ENCODE measurements at places on chromosomes 1 and 21.

DNA sequence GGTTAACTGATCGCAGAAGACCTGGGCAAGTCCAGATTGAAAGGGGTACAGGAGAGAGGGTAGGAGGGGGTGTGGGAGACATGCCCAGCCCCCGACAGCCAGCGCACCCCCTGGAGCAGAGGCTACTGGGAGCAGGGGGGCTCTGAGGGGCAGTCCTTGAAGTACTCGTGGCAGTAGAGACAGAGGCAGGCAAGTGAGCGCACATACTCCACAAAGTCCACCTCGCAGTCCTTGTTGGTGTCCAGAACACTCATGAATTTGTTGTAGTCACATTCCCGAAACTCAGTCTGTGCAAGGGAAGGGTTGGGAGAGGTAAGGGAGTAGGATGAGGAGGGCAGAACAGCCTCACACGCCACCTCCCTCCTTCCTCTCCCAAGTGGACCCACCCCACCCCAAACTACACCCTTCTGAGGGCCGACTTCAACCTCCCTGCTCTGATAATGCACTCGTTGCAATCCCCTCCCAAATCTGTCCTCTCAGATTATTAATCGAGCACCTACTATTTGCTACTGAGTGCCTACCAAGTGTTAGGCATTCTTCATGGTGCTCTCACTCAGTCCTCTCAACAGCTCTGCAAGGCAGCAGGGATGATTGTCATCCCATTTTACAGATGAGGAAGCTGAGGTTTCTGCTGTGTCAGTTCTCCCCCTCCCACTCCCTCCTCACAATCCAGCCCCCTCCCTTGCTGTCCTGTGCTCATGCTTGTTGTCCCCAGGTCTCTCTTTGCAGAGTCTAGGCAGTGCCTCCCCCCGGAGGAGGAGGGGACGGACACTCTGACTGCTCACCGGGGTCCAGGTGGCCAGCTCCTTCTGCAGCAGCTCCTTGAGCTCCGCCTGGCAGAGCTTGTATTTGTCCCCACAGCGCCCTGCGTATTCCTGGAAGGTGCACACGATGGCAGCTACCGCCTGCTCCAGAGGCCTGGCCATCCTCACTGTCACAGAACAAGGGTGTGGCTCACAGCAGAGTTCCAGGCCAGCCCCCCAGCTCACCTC, 1.2 kb downstream of the S100A3 start:
- DNase-seq, result no peak

DNA sequence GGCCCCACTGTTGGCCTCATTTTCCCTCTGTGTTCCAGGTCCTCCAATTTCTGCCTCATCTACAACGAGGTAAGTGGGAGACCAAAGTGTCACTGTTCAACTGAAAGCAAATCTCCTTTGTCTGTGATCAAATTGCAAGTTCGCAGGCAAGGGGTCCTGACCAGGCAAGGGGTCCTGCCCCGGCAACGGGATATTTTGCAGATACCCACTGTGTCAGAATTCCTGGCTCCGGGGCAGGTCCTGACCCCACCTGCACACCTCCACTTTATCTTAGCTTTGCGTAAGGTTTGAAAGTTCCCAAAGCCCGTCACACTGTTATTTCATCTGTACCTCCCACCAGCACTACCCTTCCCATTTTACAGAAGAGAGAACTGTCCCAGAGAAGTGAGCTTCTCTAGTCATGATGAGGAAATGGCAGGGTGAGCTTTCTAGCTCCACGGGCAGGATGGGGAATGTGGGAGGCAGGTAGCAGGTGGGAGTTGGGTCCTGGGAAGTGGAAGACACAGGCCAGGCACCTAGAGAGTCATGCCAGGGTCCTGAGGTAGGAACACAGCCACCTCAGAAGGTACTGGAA, 32.0 kb upstream of the CSF1 start:
- no peak for DNase-seq

DNA sequence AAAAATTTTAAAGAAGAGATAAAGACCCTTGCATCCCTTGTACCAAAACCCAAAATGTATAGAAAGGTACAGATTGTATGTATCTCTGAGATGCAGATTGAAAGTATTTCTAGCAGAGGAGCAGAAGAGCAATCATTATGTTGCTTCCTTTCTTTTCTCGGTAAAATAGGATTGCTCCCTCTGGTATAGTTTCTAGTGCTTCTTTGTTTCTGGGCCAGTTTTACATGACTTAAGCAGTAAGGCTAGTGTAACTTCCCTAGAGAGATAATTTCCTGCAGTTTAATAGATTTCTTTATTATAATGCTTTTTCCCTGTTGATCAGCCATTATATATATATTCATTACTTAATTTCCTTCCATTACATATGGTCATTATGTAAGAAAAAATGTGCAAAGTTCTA, 496.2 kb upstream of the RGS18 start:
- no peak for DNase-seq

GRCh38 chr1:158013840-158014730, 20.6 kb downstream of the KIRREL1 start:
- no peak for DNase-seq

DNA sequence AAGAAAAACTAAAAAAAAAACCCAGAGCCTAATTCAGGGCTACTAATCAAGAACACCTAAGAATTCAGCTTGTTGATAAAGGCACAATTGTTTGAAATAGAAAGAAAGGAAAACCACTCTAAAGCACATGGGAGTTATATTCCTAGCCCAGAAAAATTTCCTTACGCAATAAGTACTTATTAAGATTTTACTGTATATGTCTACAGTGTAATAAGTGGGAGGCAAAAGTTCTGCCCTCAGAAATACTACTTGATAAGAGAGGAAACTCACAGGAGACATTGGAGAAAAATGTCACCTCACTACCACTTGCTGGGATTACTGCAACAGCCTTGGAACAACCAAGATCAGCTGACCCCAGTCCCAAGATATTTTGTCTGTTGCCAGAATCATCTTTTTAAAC, 66.1 kb downstream of the IARS2 start:
- DNase-seq, result no peak

DNA sequence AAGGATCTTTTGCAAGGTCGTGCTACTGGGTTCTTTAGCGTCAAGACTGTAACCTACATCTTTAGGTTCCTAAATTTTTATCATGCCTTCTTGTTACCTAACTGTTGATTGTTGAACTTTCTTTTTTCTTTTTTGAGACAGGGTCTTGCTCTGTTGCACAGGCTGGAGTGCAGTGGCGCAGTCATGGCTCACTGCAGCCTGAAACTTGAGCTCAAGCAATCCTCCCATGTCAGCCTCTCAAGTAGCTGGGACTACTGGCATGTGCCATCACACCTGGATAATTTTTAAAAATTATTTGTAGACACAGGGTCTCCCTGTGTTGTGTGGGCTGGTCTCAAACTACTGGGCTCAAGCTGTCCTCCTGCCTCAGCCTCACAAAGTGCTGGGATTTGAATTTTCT, 52.9 kb downstream of the NFIA start:
- no peak for DNase-seq

Data from HCT116 (cell line).